ENCODE measurements at places on chromosomes 13 and 19.

- no peak for DNase-seq
Measured at GRCh38 chr19:7509625-7510024, 6.3 kb upstream of the ZNF358 start.

GRCh38 chr13:91154558-91155353 lies 192.7 kb upstream of the MIR17HG start:
- DNase-seq = no peak

GRCh38 chr19:37966211-37966661 lies 59.2 kb downstream of the SIPA1L3 start:
- DNase-seq = no peak

DNA sequence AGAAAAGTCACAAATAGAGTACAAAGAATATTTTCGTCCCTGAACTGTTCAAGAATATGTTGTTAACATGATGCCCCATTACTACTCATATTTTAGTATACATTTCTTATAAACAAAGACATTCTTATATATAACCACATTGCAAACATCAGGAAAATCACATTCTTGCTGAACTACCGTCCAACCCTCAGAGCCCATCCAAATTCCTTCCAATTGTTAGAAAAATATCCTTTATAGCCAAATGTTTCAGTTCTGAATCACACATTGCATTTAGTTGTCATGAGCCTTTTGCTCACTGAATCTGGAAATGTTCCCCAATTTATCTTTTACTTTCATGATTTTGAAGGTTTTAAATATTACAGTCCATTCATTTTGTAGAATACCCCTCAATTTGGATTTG lies 467.8 kb upstream of the ARGLU1 start:
- no peak for DNase-seq

GRCh38 chr13:91056746-91057145 lies 290.7 kb upstream of the MIR17HG start:
- DNase-seq = no peak

DNA sequence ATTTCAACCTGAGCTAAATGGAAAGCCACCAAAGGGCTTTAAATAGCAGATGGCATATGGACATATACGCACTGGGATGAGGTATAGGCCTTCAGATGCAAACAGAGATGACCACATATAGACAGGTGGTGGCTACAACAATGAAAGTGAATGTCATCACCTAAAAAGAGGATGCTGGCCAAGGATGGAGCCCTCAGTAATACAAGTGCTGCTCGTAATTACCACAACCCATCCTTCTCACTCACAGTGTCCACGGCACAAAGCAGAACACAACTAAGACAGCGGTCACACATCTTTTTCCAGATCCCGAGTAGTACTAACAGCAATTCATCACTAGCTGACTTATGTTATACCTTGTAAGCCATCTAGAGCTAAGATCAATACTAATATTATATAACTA lies 18.2 kb upstream of the DOCK9 start:
- no peak for DNase-seq

Measured in left ventricle myocardium superior (tissue), 1 donor.